ENCODE measurements at places on chromosomes 12 and 14. TPM values are rescaled to one million over a fixed set of nuclear protein-coding genes. Genes with fewer than 3 reads are reported as not detected.

DNA sequence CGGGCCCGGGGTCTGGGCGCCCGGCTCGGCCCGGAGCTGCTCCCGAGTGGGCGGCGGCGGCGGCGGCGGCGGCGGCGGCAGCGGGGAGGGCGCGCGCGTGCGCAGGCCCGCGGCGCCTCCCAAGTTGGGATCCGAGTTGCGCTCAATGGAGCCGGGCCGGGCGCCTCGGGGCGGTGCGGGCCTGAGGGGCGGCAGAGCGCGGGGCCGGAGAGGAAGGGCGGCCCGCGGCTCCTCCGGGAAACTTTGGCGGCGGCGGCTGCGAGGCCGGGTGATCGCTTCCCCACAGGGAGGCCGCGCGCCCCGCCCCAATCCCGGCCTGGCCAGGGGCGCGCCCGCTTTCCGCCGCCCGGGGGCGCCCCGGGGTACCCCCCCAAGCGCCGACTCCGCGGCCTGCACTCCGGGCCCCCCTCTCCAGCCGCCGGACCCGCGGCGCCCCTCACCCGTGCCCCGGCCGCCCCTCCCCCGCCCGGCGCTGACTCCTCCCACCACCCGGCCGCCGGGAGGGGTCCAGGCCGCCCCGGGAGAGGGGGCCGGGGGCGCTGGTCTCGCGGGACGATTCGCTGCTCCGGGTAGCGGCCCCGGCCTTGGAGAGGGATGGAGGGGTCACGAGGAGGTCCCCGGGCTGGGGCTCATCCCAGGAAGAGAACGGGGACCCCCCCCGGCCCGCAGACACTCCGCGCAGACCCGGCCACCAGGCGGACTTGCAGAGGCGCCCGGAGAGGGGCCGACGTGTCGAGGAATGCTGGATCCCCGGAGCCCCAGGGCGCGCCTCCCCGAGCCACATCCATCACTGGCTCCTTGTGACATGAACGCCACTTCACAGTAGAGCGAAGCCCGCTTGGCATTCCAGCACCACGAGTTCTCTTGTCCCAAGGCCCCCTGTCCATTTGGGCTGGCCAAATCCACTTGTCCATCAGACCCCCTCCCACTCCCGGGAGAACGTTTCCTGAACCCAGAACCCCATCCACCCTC, at the start of gene RILPL1:
TSS of gene RILPL1 (minus strand) at position 48 of the 972 bp plus-strand sequence. CDS start 237 bp downstream, outside the sequence.
- no peak for DNase-seq

GRCh38 chr14:74140374-74140850, 55.7 kb downstream of the LIN52 start:
- DNase-seq: peak; percentile 15

DNA sequence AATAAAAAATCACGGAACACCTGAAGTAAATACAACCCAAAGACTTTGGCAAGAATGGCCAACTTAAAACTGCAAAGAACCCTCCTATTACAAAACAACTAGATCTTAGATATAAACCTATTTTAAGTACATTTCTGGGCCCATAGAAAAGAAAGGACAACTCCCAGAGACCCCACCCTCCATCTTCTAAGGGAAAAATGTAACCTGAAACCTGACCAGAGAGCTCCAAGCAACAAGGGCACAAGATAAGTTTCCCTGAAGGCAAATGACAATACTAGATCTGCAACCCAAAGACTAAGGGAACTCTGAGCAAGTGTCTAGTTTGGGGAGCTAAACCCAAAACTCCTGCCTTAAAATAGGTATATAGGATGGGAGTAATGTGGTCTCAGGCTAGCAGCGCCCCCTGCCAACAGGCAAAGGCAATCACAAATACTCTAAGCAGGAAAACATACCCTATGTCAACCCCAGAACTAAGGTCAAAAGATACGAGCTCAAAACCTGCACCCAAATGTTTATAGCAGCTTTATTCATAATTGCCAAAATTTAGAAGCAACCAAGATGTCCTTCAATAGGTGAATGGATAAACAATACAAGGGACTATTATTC, 218.9 kb downstream of the ITPR2 start:
- DNase-seq: peak; percentile 23

- DNase-seq: no peak
Observed at GRCh38 chr12:114852976-114853529, 169.1 kb upstream of the TBX3 start.

DNA sequence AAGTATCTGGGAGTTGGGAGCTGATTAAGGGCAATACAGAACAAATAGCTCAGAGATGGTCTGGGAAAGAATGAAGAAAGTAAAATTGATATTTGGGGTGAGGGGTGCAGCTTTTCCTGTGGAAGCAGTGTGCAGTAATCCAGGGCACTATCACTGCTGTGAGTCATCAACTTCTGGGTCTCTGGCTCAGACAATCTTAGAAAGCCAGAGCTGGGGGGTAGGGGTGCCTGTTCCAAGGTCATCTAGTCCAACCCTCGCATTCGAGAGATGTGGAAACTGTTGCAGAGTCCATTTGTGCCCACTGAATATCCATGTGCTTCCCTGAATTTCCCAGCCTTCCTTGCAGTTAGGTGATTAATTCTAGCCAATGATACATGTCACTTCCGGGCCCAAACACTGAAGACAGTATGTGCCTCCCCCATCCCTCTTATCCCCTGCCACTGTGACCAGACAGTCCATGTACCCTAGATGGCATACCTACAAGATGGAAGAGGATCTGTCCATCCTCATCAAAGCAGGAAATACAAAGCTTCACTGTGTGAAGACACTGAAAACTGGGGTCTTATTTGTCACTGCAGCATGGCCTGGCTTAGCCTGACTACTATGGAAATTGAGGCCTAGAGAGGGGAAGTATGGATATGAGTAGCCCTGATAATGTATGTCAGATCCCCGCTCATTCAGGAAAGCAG, 51.9 kb downstream of the ZFP36L1 start:
- no peak for DNase-seq

The SERPINA12 gene
- total RNA-seq: not detected

The CARMIL3 gene
- total RNA-seq: 0.10 TPM

Measured in renal cortical epithelial cell (primary cell).